Glomerular endothelial cell (primary cell): ENCODE measurements at places on chromosomes 13 and 19. TPM values are rescaled to one million over a fixed set of nuclear protein-coding genes. Genes with fewer than 3 reads are reported as not detected.

F7 gene
- total RNA-seq = not detected in 2 replicates

DIAPH3 gene
- 8.8 and 14.7 TPM in 2 replicates for total RNA-seq

PROZ gene
- not detected in 2 replicates for total RNA-seq

PIP5K1C gene
- 69.8 and 110 TPM in 2 replicates for total RNA-seq

DNA sequence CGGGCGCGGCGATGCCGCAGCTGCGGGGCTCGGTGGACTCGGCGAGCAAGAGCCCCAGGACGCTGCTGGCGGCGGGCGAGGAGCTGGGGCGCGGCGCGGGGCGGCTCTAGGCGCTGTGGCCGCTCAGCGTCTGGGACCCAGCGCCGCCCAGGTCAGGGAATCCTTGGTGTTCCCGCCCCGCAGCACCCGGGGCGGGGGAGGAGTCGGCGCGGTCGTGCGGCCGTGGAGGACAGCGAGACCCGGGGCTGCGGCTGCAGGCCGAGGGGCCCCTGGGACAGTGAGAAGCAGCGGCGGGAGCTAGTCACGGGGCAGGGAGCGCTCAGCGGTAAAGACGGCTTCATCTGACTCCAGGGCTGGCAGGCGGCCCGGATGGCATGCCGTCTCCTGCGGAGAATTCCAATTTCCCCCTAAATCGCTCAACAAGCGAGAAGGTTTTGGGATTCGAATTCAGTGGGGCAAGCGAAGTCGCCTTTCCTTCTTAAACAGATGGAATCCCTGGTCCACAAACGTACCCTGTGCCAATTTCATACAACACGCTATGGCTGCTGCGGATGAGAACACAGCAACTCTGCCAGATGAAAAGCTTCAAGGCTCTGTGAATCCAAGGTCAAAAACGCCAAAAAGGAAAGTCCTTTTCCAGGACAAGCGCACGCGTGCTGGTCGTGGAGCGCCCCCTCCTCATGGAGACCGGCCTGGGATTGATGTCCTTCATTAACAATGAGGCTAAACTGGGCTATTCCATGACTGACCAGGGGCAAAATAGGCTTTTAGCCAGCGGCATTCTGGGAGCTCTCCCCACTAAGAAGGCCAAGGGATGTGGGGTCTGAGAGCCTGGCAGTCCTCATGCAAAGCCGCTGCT lies 4.2 kb upstream of the ZSCAN4 start:
- no peak for DNase-seq

DNA sequence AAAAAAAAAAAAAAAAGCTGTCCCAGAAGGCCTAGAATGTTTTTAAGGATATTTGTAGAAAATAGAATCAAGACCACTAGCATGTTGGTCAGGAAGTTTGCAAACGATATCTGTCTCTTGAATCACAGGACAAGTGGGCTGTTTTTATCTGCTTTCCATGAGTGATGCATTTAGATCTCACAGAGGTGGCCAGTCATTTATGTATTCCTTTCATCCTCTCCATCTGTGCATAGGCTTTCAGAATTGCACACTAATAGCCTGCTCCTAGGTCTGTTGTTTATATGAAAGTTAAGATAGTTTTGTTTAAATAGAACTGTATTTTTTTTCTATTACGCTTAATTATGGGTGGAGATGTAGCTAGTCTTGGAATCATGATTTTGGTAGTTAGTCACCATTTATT lies 289.5 kb downstream of the SHISA2 start:
- DNase-seq = no peak

DNA sequence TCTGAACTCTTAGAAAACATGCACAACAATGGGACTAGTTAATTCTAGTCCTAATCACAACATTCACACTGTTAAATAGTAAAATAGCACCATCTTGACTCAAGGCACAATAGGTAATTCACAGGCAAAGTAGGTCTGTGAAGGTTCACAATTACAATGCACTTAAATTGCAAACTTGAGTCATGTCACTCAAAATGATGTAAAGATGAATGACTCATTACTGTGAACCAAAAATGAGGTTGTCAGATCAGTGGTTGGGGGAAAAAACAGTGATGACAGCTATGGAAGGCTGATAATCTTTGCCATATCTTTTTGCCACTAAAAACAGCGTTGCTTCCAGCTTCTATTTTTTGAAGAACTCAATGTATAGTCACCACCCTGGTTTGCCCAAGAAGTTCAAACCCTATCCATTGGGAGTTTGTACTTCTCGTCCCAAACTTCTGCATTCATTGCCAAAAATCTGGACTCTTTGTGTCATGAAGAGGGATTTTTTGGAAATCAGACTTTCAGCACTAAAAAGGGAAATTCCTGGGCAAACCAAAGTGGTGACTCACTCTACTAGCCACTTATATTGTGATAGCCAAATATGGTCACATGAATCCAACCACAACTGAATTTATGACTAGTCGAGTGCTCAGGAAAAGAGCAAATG lies 200.9 kb upstream of the TMTC4 start:
- peak; percentile 94 for DNase-seq

GRCh38 chr13:108594153-108594552 lies 35.3 kb upstream of the MYO16 start:
- no peak for DNase-seq
